ENCODE measurements at places on chromosomes 1 and 21.

DNA sequence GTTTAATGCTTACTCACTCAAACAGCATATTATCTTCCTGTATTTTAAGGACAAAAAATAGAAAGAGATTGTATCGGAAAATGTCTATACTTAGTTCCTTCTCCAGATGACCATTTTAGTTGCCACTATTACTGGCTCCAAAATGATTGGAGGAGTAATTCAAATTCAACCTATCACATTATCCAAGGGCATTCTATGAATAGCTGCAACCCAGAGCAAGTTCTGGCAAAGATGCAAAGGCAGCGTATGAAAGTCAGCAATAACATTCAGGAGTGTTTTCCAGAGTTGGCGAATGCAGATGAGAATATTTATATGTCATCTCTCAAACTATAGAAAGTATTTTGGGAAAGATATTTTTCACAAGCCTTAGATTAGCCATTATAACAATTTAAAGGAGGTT lies 389.8 kb upstream of the ADGRL2 start:
- no peak for DNase-seq

GRCh38 chr21:44708866-44709425 lies 2.4 kb downstream of the TSPEAR start:
- no peak for DNase-seq

DNA sequence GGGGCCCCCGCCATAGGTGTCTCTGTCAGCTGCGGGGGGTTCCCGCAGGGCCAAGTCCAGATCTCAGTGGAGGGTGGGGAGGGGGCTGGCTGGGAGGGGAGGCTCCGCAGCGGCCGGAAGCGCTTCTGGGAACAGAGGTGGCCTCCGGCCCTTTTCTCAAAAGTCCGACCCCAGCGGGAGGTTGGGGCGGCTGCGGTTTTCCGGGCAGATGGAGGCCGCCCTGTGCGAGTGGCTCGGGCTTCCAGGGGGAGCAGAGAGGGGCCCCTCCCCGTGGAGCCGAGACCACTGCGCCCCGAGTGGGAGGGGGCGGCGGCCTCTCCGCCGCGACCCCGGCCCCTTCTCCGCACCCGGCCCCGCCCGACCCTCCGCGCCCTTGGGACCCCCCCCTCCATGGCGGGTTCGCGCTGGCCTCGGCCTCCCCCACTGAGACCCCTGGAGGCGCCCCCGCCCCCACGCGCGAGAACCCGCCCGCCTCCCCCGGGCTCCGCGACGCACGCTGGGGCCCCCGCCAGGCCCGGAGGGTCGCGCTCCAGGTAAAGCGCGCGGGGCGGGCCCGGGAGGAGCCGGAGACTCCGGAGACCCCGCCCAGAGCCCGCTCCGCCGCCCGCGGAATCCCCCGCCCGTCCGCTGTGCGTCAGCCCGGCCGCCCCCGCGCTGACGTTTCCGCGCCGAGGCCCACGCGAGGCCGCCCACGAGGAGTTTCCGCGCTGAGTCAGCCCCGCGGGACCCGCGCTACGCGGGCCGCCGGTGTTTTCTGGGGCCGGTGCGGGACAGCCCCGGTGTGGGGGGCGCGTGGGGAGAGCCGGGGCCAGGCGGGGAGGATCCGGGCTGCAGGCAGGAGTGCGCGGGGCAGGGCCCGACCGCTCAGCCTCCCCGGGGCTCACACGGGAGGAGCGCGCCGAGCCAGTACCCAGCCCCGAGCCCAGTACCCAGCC lies 5.2 kb downstream of the TNFRSF18 start:
- peak; percentile 32 for DNase-seq

DNA sequence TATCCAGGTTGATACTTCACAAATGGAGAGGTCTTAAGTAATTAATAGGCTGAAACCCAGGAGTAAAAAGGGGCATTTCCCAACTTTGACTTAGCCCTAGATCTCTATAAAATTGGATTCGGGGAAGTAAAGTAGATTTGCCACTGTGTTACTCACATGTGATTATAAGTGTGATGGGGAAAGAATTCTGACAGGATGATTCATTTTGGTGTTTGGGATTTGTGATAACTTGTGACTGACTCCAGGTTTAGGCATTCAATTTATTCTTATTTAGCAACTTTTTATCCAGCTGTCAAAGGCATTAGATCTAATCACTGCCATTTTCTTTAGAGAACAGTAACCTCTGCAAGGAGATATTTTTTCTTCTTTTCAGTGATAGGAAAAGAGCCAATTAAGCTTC lies 175.5 kb downstream of the ASTN1 start:
- DNase-seq, result peak; percentile 67

DNA sequence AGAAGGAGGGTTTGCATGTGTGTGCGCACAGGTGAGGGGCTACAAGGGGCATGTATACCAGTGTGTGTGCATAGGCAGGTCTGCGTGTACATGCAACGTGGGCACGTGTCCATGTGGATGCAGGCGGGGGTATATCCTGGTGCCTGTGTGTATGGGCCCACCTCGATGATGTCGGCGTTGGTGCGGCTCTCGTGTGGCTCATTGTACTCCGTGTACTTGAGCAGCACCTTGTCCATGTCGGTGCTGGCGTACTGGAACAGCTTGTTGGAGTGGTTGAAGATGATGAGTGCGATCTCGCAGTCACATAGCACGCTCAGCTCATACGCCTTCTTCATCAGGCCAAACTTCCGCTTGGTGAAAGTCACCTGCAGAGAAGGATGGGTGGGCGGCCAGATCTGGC lies 18.3 kb downstream of the MEF2D start:
- no peak for DNase-seq

GRCh38 chr1:21904704-21905520 lies 32.2 kb downstream of the HSPG2 start:
- peak; percentile 73 for DNase-seq

DNA sequence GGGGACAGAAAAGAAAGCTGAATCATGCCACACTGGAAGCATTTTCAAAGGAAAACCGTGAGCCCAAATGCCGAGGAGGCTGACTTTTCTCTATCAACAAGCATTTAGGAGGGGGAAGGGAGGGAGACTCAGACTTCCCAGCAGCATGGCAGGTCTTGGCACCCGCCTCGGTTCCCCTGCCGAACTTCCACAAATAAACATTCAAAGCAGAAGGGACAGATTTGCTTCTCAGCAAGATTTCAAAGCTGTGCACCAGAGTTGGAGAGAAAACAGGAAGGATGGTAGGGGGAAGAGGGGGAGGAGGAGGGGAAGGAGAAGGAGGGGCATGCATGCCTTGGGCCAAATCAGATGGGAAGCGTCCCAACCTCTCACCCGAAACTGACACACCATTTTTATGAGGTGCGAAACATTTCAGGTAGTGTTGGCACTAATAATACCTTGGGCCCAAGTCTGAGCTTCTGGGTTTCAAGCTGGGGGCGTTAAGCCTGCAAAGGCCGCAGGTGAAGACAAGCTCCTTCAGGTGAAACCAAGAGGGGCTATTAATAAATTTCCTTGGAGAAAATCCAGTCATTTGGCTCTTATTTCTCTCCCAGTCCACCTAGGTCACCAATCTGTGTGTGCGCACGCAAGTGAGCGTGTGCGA lies 26.4 kb downstream of the ABCA4 start:
- DNase-seq, result peak; percentile 73

- peak; percentile 47 for DNase-seq
Observed at GRCh38 chr1:114979278-114979891, 50.2 kb upstream of the TSHB start.

- DNase-seq, result peak; percentile 89
Observed at GRCh38 chr1:15703562-15703961, 19.4 kb downstream of the PLEKHM2 start.

- DNase-seq, result peak; percentile 44
Observed at GRCh38 chr1:165871311-165872067, 44.1 kb downstream of the UCK2 start.

DNA sequence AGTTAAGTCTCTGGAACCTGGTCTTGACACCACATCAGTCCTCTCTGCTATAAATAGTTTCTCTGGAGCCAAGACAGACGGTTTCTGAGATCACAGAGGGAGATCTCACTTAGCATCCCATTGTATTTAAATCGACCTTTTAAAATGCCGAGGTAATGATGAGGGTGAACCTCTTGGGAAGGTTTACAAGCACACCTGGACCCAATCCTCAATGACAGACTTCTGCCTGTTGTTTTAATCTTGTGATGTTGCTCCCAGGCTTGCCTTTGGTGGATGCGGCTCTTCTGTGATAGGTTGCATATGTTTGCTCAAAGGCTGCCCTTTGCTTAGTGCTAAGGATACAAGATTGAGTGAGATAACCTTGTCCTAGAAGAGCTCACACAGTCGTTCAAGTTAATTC lies 104.6 kb upstream of the L1TD1 start:
- DNase-seq, result no peak

GRCh38 chr1:55694310-55694801 lies 479.2 kb upstream of the USP24 start:
- no peak for DNase-seq

Data from fibroblast of skin of right biceps (primary cell).